ENCODE measurements at places on chromosomes 2 and 18.

- DNase-seq = no peak
Measured at GRCh38 chr2:241491549-241492173, 16.7 kb downstream of the STK25 start.

DNA sequence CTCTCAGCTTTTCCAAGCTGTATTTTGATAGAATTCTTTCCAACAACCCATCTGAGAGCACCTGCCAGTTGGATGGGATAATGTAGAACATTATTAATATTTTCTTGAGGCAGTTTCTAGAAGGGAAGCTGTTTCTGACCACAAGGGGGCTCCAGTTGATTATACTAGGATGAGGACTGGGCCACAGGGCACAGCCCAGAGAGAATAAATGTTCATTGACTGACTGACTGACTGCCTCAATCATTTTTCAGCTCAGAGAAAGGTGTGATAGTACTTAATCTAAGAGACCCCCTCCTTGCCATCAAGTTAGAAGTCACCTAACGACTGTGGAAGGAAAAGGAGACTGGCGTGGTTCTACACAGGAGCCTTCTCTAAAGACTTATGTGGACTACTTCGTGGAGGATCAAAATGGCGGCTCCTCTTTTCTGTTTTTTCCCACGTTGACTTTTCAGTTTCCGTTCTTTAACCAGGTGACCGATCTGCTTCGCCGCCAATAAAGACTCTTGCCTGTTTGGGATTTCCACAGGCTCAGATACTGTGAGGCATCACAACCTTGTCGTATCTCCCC is 31.9 kb upstream of the CREG2 start:
- DNase-seq = peak; percentile 12

DNA sequence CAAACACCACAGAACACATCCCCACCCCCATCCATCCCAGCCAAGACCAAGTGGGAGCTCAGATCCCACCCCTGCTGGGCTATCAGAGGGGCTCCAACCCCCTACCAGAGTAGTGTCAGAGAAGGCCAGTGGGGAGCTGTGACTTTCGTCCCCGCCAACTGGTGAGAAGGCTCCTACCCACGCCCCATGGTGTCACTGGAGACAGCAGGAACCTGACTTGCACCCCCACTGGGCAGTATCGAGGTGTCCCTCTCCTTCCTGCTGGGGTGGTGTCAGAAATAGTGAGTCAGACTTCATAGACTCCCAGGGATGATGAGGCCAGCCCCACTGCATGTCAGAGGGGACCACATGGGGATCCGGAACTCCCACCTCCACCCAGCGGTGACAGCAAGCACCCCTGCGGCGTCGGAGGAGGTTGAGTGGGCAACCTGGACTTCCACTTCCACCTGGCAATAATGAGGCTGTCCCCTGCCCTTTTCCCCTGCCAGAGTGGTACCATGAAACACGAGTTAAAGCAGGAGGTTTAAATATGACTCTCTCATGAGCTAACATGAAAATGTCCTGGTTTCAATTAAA is 106.7 kb downstream of the CTIF start:
- no peak for DNase-seq

DNA sequence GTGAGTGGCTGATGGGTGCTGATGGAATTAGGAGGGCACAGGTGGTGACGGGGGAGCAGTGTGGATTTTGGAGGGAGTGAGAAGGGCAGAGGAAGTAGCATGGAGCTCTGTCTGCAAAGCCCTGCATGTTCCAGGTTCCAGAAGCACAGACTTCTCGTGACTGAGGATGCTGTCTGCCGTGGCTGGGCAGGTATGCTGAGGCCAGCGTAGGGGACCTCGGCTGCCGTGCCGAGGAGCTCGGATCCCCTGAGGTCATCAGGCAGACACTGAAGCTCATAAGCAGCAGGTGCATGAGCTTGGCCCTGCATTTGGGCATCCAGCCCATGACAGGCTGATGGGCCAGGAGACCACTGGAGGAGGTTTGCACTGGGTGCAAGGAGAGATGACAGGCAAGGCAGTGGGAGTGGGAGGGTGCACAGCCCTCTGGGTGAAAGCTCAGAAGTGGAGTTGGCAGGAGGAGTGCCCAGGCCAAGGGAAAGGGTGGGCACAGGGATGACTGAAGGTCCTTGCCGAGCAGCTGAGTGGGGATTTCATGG is 215.3 kb downstream of the SH3RF3 start:
- DNase-seq = no peak

DNA sequence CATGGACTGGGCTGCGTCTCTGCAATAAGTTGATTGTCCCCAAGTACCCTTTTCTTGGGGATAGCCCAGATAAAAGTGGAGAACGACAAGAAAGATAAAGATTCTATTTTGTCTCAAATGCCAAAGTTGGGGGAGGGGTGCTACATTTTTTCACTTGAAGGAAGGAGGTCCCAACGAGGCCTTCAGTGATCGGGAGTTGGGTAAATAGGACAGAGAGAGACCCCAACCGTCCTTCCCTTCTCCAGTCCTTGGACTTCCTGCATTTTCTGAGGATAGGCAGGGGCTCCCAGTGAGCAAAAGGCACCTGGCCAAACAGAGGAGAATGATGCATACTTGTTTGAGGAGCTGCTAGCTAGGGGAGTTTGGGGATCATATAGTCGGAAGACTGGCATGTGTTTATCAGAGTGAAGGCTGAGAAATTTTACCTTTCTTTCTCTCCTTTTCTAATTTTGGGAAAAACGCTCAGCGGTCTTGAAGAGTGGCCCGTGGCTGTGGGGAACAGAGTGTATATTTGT is 3.5 kb upstream of the EN1 start:
- DNase-seq = no peak

All from activated effector memory CD4-positive, alpha-beta T cell treated with Interleukin-2 at 50 U/mL for 16 hours (primary cell).